Hair follicle dermal papilla cell (primary cell): ENCODE measurements at places on chromosomes 12 and 14. TPM values are rescaled to one million over a fixed set of nuclear protein-coding genes. Genes with fewer than 3 reads are reported as not detected.

The GNG2 gene
- total RNA-seq: 23.1 and 30.0 TPM in 2 replicates

The CPNE6 gene
- total RNA-seq: not detected in 2 replicates

The RPS6KL1 gene
- 0.32 and 1.3 TPM in 2 replicates for total RNA-seq

The PABPN1 gene
- 39.8 and 42.2 TPM in 2 replicates for total RNA-seq

The KERA gene
- total RNA-seq: not detected in 2 replicates

The RNASE4 gene
- total RNA-seq: 28.3 and 31.6 TPM in 2 replicates

The RD3L gene
- total RNA-seq: not detected in 2 replicates

The STYK1 gene
- 2.3 and 4.9 TPM in 2 replicates for total RNA-seq

The CNOT2 gene
- total RNA-seq: 132 and 177 TPM in 2 replicates
